ENCODE measurements at places on chromosomes 3 and 15.
A peak's percentile ranks its signal among the peaks of the same experiment; 100 is the strongest.

DNA sequence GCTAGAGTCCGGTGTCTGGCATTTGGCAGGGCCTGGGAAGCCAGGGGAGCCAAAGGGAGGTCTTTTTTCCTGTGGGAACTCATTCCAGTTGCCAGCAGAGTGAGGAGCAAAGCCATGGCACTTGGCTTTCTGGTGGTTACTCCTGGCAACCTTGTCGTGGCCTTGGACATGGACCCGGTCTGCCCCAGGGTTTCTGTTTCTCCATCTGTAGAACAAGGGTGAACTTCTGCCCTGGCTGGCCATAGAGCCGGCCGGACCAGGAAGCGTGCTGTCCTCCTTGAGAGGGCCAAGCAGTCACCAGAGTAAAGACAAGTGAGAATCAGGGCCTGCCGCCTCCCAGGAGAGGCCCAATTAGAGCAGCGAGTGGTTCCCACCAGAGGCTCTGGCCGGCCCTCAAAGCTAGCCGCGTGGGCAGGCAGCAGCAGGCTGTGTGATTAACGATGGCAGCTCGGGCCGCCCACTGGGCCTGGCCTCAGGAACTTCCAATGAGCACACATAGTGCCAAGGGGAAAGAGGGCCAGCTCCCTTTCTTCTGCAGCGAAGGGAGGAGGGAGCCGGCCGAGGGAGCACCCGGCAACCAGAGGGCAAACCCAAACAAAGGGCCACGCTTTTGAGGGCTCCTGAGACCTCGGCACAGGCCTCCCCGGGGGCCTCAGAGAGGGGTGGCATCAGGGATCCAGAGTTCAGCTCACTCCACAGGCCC, 29.1 kb upstream of the ELP6 start:
- peak; percentile 60 for DNase-seq

- DNase-seq: peak; percentile 58
Observed at GRCh38 chr3:186823386-186823785, 17.1 kb upstream of the RFC4 start.

DNA sequence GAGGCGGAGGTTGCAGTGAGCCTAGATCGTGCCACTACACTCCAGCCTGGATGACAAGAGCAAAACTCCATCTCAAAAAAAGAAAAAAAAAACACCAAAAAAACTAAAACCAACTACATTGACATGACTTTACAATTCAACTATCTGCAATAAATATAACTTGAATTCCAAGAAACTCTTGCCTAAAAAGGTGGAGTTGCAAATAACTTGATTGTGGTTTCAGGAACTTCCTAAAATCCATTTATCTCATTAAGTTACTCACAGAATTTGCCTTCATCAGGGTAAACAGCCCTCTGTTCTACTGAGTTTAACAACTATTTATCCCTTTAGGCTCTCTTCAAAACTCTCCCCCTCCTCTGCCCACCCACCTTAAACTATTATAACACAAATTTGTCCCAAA, 2.7 kb upstream of the MAPK6 start:
- DNase-seq: no peak

- no peak for DNase-seq
Observed at GRCh38 chr3:1805331-1805730, 293.3 kb upstream of the CNTN4 start.

DNA sequence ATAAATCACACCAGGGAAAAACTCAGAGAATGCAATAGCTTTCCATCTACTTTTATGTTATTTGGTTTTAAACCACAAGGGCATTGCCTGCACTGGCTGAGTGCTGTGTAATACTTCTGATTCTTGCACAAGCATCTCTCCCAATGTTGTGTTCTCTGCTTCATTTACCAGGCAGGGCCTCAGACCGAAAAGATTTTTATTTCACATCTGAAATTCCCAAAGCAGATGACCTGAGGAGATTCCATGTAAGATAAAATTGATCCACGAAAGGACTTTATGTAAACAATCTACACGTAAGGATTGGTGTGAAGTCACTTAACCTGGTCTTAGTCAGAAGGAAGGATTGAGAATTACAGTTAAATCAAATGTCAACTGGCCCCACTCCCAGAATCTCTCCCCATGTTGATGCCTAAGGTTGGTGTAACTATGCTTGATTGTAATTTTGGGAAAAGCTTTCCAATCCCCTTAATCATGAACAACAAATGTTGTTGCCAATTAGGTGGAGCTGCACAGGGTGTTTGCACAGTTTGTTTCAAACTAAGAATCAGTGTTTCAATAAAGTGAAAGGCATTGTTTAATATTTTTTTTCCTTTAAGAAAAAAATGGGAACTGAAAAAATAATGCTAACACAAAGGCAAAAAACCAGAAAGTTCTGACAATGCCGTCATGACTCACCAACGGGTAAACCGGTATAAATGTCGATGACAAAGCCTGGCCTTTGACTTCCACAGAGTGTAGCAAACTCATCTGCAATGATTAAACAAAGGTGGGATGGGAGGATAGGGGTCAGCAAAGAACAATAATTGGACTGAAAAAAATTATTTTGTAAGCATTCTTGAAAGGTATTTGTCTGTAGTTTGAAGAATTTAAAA, 128.6 kb downstream of the DUT start:
- peak; percentile 95 for DNase-seq

DNA sequence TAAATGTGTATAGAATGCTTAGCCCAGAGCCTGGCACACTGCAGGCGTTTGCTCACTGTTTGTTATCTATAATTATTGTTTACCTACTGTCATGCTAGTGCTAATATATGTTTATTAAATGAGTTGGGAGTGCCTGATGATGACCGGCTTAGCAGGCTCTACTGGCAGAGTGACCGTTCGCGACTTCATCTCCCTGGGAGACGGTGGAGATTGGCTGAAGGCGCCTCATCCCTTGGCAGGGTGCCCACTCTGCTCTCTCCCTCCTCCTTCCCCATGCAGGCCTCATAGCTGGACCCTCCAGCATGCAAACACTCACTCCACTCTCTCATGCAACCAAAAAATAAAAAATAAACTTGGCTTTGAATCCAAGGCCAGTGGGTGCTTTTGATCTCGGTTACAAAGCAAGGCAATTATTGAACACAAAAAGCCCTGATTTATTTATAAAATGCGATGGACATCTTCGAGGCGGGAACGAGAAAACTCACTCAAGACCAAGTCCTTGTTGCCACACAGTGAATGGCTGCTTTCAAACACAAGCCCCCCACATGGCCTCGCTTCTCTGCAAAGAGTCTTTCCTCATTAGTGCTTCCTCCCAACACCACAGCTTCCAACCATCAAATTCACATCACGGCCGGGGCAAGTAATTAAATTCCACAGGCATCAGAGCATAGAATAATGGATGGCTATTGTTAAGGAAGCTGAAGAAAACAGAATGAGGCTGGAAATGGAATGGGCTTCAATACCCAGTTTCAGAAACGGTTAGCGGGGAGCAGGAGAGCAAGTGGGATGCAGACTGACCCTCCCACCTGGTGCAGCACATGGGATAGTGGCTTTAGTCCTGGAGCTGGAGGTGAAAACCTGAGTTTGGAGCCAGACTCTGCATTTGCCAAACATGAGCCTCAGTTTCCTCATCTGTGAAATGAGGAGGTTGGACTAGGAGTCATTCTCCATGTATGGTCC, 135.7 kb upstream of the RAD18 start:
- DNase-seq: no peak

GRCh38 chr15:71301958-71302621, 186.8 kb downstream of the THSD4 start:
- DNase-seq: peak; percentile 25

GRCh38 chr15:77959432-77959879, 118.1 kb downstream of the TBC1D2B start:
- DNase-seq: peak; percentile 56

DNA sequence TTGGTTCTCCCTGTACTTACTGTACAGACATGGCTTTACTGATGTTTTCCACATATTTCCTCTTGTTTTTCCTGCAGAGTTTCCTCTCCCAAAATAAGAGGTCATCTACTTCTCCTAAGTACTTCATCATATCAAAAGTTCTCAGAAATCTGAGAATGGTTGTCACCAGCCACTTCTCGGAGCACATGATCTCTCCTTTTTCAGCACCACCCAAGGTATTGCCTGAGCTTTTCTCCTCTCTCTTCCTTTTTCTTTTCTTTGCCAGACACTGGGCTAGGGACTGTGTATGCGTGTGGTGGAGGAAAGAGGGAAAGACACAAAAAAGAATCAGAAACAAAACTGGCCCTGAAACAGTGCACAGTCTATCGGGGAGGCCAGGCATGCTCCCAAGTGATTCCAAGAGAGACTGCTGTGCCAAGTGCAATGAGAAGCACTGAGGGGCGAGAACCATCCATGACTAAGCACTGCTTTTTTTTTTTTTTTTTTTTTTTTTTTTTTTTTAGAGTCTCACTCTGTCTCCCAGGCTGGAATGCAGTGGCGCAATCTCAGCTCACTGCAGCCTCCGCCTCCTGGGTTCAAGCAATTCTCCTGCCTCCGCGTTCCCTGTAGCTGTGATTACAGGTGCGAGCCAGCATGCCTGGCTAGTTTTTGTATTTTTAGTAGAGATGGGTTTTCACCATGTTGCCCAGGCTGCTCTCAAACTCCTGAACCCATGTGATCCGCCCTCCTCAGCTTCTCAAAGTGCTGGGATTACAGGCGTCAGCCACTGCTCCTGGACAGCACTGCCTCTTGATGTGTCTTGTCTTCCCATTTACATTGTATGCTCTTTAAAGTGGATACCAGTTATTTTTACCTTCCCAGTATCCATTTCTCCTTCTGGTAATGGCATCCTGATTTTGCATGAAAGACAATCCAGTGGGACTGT, 194.0 kb upstream of the FEZF2 start:
- peak; percentile 91 for DNase-seq

DNA sequence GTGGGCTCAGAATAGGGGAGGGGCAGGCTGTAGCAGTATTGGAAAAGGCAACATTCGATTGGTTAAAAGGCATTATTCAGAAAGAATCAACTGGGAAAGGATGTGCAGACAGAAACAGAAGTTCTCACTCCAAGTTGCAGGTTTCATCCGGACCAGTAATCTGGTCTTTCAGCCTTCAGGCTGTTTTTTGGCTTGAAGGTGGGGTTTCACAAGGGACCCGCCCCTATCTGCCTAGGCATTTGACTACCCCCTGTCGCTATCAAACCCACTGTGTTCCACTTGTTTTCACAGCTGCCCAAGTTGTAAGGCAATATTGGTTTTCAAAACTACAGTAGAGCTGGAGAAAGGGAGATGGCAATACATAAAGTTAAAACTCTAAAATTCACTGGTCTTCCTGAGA, 96.9 kb downstream of the VPS8 start:
- DNase-seq: no peak

DNA sequence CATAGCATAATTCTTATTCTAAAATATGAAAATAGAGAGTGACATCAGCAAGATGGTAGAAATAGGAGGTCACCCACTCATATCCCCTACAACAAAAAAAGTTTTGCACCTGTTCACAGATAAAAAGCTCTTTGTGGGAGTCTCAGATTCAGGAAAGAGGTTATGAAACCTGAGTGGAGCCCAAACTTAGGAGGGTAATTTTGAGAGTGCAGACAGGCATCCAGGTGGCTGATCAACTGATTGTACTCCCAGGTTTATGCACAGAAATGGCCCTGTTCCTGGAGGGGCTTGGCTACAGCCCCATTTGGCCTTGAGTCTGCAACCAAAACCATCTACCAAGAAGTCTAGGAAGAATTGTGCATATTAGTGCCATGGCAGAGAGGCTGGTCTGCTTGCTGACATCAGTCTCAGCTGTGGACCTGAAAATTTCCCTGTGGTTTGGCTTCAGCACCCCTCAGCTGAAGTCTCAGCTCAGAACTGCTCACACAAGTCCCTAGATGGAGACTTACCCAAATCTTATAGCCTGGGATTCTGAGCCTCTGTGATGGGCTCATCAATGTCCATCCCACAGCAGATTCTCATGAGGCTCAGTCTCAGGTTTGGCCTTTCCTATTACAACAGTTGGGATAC, 291.6 kb downstream of the IL20RB start:
- no peak for DNase-seq

- DNase-seq: peak; percentile 79
Observed at GRCh38 chr15:100764778-100765466, 114.7 kb upstream of the ALDH1A3 start.

DNA sequence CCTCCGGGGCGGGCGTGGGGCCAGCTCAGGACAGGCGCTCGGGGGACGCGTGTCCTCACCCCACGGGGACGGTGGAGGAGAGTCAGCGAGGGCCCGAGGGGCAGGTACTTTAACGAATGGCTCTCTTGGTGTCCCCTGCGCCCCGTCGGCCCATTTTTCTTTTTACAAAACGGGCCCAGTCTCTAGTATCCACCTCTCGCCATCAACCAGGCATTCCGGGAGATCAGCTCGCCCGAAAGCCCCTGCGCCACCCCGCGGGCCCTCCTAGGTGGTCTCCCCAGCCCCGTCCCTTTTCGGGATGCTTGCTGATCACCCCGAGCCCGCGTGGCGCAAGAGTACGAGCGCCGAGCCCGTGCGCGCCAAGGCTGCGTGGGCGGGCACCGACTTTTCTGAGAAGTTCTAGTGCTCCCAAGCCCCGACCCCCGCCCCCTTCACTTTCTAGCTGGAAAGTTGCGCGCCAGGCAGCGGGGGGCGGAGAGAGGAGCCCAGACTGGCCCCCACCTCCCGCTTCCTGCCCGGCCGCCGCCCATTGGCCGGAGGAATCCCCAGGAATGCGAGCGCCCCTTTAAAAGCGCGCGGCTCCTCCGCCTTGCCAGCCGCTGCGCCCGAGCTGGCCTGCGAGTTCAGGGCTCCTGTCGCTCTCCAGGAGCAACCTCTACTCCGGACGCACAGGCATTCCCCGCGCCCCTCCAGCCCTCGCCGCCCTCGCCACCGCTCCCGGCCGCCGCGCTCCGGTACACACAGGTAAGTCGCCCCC, at the start of gene THBS1:
Gene THBS1, plus strand, starts transcription at position 595 of the 757 bp plus-strand sequence. CDS start 779 bp downstream, outside the sequence.
- DNase-seq: peak; percentile 85

DNA sequence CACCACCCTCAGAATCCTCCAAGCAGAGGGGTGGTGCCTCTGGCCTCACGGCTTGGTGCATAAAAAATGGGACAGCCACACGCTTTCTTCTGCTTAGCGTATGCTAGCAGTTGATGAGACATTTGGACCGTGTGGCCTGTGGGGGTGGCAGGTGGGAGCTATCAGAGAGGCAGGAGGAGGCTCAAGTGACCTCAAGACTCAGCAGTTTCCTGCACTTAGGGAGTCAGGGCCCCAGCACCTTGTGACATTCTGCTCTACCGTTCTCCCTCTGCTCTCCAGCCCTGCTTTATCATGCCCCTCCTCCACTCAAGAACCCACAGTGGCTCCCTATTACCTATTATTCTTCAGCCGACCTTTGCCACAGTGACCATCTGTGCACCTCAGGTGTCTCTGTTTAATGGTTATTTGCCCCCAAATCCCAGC, 41.0 kb upstream of the CGNL1 start:
- DNase-seq: no peak

- DNase-seq: no peak
Observed at GRCh38 chr3:177783338-177783737, 586.1 kb upstream of the TBL1XR1 start.

DNA sequence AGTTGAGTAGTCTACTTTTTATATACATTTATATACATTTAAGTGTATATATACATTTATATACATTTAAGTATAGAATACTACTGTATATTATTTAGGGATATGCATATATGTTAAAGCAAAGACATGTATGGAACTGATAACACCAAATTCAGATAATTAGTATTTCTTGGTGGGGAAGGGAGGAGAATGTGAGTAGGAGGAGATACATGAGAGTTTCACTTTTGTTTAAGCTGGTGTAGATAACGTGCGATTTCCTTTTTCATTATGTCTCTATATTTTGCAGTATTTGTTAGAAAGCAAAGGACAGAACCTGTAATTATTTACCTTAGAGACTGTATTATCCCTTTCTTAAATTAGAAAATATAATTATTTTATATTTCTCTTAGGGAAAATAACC, 16.6 kb upstream of the NIT2 start:
- no peak for DNase-seq

GRCh38 chr3:124621498-124621897, 108.8 kb upstream of the UMPS start:
- no peak for DNase-seq
